ENCODE measurements at places on chromosomes 3 and 15.

DNA sequence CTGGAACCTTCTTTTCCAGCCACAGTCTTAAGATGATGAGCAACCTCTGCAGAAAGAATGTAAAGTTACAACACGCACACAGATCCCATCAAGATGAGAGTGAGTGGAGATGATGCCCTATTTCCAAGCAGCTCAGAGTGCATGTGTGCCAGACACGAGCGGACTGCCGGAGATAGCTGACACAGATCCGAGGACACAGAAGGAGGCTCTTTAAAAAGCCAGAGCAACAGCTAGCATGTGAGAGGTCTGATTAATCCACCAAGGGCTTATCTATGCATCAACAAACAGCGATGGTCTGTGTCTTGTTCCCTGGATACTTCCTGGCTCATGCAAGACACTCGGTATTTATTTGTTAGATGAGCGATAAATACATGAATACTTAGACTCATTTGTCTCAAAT lies 128.6 kb upstream of the DLG1 start:
- DNase-seq = no peak

DNA sequence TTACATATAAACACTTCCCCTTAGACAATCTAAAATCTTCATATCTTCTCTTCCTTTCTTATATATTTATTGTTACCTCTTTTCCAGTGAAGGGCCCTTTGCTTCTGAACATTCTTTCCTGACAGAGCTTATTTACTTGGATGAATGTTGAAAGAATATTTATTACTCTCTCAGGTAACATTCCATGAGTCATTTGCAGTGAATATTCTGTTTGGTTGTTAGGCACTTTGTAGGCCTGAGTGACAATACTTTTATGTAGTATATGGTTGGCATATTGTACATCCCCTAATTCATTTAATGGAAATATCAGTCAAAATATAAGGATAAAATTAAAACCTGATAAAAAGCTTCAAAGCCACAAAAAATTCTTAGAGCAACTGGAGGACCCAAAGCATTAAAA lies 260.9 kb upstream of the KCNMB2 start:
- DNase-seq = no peak

- no peak for DNase-seq
Measured at GRCh38 chr3:169310184-169310939, 353.1 kb downstream of the MECOM start.

- no peak for DNase-seq
Measured at GRCh38 chr3:125211523-125212090, 941 bp downstream of the SLC12A8 start.

GRCh38 chr3:69235882-69236281 lies 113.5 kb upstream of the LMOD3 start:
- no peak for DNase-seq

DNA sequence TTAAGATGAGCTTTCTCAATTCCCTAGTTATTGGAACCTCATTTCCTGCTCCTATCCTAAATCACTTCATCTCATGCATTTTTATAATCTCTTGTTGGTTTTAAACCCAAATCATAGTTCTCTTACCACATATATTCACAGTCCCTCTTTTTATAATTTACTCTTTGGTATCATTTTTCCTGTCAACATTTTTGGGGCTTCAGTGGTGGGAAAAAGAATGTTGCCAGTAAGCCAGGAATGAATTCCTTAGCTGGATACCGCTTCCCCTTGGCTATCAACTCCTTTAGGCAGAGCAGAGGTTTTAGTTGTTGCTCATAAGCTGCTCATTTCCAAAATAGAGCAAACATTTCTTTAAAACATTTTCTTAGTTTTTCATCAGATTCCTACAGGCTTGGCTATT lies 112.3 kb downstream of the GALK2 start:
- no peak for DNase-seq

DNA sequence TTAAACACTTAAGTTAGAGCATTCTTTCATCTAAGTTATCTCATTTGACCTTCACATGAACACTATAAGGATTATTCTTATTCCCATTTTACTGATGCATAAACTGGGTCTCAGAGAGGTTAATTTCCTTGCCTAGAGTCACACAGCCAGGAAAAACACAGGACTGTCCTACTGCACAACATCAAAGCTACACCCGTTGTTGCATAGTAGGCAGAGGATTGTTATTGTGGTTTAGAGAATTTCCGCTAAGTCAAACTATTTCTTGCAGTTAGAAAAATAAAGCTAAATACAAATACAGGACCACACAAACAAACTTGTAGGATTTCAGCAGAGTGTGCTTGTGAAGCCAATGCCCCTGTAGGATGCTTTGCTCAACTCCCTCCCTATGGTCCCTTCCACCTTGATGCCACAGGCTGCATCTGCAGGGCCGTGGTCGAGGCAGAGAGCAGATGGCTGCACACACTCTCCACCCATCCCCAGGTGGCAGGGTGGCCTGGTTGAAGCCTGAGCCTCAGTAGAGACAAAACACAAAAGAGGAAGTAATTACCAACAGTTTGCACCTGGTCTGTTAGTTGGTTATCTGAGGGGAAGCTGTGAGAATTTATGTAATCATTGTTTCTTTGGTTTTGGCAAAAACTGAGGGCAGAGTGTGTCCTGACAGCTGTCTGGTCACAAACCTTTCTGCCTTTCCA lies 41.1 kb upstream of the SKOR1 start:
- DNase-seq = no peak

GRCh38 chr3:117786349-117786748 lies 1076.8 kb downstream of the TUSC7 start:
- DNase-seq = no peak

- no peak for DNase-seq
Measured at GRCh38 chr3:141081141-141081795, 30.1 kb downstream of the SPSB4 start.

GRCh38 chr3:179416681-179417080 lies 34.6 kb downstream of the GNB4 start:
- no peak for DNase-seq

Data from pulmonary artery endothelial cell (primary cell).